ENCODE measurements at places on chromosomes 6 and 20. TPM values are rescaled to one million over a fixed set of nuclear protein-coding genes. Genes with fewer than 3 reads are reported as not detected.

The TCF21 gene
- polyA plus RNA-seq, result 213 TPM

GRCh38 chr6:88780714-88781389 lies 182.6 kb downstream of the RNGTT start:
- DNase-seq, result peak; percentile 28

DNA sequence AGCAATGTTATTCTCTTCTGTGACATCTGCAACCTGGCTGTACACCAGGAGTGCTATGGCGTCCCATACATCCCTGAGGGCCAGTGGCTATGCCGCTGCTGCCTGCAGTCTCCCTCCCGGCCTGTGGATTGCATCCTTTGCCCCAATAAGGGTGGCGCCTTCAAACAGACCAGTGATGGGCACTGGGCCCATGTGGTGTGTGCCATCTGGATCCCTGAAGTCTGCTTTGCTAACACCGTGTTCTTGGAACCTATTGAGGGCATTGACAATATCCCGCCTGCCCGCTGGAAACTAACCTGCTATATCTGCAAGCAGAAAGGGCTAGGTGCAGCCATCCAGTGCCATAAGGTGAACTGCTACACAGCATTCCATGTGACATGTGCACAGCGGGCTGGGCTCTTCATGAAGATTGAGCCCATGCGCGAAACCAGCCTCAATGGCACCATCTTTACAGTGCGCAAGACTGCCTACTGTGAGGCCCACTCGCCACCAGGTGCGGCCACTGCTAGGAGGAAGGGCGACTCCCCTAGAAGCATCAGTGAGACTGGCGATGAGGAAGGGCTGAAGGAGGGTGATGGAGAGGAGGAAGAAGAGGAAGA lies 4.6 kb downstream of the BRPF3 start:
- DNase-seq, result no peak

DNA sequence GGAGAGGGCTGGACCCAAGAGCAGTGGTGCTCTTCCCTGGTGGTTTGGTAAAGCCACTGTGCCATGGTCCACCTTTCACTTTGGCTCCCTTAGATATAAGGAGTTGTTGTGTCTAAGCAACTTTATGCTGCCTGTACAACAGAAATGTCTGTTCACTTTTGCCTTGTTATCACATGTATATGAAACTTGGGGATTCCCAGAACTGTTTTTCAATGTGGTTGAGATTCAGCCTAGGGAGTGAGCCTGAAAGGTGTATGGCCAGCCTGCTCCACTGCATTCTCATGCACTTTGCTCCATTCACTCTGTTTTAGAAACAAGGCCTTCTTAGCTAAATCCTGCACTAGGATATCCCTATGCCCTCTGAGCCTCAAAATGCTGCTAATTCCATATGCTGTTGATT lies 234.5 kb upstream of the THEMIS start:
- no peak for DNase-seq

- no peak for DNase-seq
Measured at GRCh38 chr20:37528446-37529213, 954 bp upstream of the BLCAP start.

DNA sequence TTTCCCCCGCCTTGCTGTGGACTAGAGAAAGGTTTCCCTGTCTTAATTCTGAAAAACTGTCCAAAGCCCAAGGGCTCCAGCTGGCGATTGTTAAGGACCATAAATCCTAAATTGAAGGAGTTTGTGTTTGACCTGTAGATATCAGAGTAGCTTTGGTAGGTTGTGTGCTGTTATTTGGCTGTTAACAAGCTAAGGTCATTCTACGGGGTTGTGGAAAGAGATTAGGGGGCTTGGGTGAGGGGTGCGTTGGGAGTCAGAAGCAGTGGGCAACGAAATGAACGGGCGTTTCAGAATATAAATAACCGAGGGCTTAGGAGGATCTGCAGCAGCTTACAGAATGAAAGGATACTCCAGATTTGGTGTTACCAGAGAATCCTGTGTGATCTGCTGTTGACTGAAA lies 32.6 kb upstream of the BTN3A2 start:
- DNase-seq, result no peak

The MUC22 gene
- polyA plus RNA-seq, result not detected

- DNase-seq, result no peak
Measured at GRCh38 chr20:51174536-51174935, 151.6 kb upstream of the KCNG1 start.

- no peak for DNase-seq
Measured at GRCh38 chr6:115310156-115310555, 750.5 kb downstream of the FRK start.

The SIRPB2 gene
- polyA plus RNA-seq, result 0.56 TPM

The ESR1 gene
- 0.68 TPM for polyA plus RNA-seq

- no peak for DNase-seq
Measured at GRCh38 chr20:46955601-46956556, 61.2 kb downstream of the EYA2 start.

DNA sequence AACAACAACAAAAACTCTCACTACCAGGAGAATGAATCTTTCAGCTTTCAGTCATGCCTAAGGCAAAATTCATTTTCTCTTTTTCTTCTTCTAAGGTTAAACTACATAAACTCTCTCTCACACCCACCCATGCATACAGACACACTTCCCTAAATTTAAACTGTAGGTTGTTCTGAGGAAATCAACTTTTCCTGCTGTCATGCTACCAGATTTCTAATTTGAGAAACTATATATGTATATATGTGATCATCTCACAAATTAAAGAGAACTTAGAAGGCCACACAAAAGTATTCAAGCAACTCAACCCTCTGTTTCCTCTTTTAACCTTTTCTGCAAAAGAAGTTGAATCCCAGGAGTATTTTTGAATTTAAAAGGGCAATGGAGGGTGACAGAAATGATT lies 532.5 kb downstream of the KIF16B start:
- DNase-seq, result no peak

- DNase-seq, result no peak
Measured at GRCh38 chr6:2099870-2100269, 145.5 kb downstream of the GMDS start.

The FAM83C gene
- 0.06 TPM for polyA plus RNA-seq

- no peak for DNase-seq
Measured at GRCh38 chr20:5947276-5947675, 3.1 kb downstream of the TRMT6 start.

DNA sequence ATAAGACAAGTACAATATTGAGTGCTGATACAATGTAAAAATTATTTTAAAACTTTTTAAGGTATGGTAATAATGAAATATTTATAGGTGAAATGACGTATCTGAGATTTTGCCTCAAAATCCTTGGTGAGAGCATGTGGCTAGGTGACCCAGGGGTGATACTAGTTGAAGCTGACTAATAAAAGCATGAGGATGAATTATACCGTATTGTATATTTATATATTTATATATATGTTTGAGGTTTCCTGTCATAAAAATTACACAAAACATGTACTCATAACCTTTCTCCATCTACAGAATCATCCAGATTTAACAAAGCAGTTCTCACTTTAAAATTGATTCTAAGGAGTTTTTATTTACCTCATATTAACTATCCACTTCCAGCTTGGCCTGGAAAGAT lies 358.1 kb downstream of the CDKAL1 start:
- no peak for DNase-seq

DNA sequence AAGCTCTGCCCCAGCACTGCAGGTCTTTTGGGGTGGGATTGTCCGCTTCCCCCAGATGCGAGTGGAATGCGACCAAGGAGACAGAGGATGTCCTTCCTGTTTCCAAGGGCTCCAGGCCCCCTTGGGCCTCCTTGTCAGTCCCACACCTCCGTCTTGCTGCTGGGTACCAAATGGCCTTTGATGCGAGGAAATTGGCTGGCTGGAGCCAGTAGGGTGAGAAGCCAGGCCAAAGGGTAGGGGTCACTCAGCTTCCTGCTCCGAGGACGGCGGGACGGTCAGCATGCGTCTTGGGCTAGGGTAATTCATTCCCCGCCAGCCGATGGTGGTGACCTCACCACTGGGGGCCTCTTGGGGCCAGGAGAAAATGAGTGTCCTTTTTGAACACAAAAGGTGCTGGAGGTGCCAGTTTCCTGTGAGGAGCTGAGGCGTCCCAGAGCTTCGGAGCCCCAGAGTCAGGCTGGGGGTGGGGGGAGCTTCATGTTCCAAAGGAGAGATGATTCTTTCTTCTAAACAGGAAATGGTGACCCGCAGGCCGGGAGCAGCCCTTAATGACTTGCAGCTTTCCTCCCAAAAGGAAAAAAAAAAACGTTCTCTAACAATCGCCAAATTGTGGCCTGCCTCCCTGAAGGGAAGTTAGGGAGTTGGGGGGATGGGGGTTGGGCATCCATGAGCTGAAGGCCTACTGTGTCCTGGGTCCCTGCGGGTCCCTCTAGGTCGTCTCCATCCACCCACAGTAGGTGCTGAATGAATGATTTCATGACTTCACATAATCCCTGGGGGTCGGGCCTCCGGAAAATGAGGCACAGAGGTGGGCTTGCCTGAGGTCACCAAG lies 6.7 kb downstream of the SNAI1 start:
- DNase-seq, result no peak

DNA sequence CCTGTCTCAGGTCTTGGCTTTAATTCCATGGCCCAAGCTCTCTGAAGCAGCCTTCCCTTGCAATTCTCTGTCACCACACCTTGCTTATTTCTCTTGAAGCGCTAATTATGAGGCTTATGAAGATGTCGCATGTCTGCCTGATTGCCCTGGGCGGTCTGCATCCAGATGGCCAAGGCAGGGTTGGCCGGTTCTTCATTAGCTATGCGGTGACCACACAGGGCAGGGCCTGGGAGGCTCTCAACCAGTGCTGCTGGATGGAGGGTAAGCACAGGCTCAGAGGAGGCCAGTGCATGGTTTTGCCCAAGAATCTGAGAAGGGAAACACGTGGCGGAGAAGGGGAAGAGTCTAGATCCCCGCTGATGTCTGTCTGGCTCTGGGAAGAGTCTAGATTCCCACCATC lies 528.7 kb downstream of the CDH26 start:
- DNase-seq, result no peak

DNA sequence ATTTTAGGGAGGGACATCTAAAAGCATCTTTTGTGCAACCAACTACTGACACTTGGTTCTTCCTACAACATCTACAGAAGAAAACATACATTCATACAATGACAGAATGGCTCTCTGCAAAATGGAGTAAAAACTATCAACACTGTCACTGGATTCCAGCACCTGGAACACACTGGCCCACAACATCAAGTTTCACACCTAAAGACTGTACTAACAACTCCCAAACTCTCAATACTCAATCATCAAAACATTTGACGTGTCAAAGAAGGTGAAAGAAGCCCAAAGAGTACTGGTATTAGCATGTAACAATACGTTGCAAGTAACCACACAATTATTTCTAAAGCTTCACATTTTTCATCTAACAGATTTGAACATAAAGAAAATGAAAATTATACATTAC lies 2.1 kb downstream of the CPNE1 start:
- DNase-seq, result no peak

DNA sequence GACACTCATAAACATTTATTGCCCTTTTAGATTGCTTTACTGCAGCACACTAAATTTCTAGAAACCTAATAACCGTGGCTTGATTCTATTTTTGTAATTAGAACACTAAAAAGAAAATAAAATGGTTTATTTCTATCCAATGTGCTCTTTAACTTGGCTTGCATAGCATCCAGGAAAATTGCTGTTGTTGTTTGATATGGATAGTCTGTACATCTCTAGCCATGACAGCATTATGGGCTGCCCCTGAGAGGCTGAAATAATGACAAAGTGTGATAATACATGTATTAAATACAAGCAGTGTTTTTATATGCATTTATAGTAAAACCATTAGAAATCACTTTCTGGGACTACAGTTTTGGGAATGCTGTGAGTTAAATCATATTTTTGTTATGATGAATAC lies 472.5 kb downstream of the EPM2A start:
- DNase-seq, result no peak

DNA sequence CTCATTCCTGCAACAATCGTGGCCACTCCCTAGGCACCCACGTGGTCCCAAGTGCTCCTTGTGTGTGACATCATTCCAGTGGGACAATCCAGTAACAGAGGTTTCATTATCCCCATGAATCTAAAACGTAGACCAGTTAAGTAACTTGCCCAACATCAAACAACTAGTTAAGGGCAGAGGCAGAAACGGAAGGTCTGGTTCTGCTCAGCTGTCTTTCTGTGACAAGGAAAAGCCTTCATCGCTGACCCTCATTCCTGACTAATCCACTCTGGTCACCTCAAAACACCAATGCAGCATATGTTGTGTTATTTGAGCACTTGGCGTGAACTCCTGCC lies 261.4 kb upstream of the JARID2 start:
- peak; percentile 40 for DNase-seq

DNA sequence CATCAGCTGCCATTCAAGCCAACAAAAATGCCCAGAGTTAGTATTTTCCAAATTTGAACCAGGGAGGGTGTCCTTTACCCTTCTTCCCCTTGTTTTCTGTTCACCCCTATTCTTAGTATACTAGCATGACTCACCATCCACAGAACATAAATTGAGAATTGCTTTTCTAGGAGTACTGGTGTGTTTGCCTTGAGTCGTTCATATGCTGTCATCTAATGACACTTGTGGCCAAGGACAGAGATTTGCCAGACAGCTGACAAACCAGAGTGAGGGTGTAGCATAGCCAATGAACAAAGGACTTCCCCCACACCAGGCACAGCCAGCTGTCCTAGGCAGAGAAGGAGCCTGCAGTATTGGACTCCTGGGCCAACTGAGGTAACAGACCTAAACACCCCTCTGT lies 62.2 kb downstream of the FILIP1 start:
- no peak for DNase-seq

- DNase-seq, result no peak
Measured at GRCh38 chr6:34018961-34019606, 126.8 kb downstream of the GRM4 start.

DNA sequence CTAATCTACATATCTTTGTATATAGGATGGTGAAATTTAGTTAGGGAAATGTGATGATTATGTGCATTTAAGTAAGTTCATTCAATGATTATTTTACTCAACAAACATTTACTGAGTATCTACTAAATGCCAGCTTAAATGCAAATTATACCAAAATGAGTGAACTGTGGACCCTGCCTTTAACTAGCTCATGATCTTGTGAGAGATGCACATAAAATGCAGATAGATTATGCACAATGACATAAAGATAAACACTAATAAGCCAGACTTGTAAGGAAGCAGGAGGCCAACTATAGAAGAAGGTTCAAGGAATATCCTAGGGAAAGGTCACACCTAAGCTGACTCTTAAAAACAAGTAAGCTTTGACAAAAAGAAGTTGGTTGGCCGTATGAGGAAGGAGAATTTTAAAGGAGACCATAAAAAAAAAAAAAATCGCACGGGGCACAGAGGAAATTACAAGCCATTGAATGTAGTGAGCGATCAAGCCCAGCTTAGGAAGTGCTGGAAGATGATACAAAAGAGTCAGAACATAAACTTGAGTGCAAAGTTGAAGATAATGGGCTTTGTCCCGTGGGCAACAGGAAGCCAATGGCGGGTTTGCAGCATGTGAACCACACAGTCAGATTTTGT lies 107.9 kb downstream of the NRSN1 start:
- no peak for DNase-seq

The C6orf58 gene
- polyA plus RNA-seq, result 1.2 TPM

The PHF20 gene
- polyA plus RNA-seq, result 42.6 TPM

- DNase-seq, result no peak
Measured at GRCh38 chr6:42989923-42990322, 5.6 kb downstream of the PPP2R5D start.

GRCh38 chr20:40582531-40582930 lies 106.5 kb downstream of the MAFB start:
- DNase-seq, result no peak
